ENCODE measurements at places on chromosomes 6 and 20.

GRCh38 chr20:38256966-38257365 is 3.6 kb downstream of the KIAA1755 start:
- peak; percentile 46 for DNase-seq

DNA sequence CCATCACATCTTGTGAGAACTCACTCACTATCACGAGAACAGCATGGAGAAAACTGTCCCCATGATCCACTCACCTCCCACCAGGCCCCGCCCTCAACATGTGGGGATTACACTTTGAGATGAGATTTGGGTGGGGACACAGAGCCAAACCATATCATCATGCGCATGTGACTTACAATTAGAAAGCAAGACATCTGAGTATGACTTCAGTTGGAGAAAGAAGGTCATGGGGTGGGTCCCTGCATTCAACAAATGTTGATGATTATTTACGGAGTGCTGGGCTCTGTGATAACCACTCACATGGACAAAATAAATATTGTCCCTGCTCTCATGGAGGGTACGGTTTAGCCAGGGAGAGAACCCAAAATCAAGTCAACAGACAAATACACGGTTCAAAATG is 37.9 kb downstream of the VSTM2L start:
- no peak for DNase-seq

DNA sequence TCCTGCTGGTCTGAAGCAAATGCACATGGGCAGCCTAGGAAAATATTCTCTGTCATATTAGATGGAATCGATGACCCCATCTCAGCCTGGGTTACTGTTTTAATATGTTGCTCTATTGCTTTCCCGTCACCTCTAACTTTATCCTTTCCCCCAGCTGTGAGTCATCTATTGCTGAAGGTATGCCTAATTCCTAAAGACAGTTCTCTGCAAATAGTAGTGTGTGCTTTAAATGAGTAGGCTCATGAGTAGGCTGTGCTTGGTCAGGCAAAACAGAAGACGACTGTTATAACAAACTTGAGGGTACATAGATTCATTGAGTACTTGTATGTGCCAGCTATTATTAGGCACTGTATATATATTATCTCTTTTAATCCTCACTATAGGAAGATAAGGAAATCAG is 47.2 kb downstream of the CTNNBL1 start:
- no peak for DNase-seq

DNA sequence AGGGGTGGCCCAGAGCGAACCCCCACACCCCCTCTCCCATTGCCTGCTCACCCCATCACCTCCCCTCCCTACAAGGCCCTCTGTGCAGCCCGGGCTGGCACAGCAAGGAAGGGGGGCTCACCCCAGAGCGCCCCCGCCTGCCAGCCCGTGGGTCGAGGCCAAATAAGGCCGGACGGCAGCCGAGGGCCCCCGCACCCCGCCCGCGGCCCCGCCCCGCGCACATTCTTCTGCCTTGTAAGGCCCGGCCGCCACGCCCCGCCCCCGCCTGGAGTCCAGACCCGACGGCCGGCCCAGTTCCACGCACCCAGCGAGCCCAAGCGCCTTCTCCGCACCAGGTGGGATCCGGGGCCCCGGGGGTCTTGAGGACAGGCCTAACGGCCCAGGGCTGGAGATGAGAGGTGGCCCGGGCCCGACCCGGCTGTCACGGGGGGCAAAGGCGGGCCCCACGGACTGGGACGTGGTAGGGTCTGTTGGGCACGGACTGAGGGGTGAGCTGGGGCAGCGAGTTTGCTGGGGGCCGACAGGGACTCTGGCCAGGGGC is at the start of gene MYL9:
Gene MYL9, plus strand, starts transcription at position 293 of the 541 bp plus-strand sequence. CDS start 3,366 bp downstream, outside the sequence.
- DNase-seq = peak; percentile 75

GRCh38 chr6:54014440-54014839 is 96.8 kb upstream of the MLIP start:
- no peak for DNase-seq

DNA sequence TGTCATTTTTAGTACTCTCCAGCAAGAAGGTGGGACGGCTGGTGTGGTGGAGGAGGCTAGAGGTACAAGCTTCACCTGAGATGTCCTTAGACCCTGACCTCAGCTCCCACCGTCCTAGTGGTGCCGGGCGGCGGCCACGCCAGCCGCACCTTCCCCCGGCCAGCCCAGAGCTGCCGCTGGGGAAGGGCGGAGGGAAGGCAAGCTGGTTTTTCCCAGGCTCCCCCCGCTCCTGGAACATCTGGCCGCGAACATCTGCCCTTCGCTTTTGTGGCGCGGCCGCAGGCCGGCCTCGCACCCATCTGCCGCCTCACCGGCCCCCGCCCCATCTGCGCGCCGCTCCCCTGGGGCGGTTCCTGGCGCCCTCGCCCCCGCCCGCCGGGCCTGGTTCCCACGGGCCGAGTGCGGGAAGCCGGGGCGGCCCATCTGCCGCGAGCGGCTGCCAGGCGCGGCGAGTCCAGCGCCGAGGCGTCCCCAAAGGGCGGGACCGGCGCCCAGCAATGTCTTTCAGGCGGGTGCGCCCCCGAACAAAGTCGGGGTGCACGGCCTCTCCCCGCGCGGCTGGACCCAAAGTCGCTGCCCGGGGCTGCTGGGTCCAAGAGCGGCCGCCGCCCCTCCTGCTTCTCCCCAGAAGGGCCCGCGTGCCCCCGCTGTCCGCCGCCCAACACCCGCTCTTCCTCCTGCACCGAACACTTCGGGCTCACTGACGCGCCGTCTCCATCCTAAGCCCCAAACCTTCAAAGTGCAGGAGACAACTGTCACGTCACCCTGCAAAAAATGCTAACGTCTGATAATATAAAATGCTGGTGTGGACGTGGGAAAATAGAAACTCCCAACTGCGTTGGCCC is 17.3 kb upstream of the ID1 start:
- peak; percentile 74 for DNase-seq

DNA sequence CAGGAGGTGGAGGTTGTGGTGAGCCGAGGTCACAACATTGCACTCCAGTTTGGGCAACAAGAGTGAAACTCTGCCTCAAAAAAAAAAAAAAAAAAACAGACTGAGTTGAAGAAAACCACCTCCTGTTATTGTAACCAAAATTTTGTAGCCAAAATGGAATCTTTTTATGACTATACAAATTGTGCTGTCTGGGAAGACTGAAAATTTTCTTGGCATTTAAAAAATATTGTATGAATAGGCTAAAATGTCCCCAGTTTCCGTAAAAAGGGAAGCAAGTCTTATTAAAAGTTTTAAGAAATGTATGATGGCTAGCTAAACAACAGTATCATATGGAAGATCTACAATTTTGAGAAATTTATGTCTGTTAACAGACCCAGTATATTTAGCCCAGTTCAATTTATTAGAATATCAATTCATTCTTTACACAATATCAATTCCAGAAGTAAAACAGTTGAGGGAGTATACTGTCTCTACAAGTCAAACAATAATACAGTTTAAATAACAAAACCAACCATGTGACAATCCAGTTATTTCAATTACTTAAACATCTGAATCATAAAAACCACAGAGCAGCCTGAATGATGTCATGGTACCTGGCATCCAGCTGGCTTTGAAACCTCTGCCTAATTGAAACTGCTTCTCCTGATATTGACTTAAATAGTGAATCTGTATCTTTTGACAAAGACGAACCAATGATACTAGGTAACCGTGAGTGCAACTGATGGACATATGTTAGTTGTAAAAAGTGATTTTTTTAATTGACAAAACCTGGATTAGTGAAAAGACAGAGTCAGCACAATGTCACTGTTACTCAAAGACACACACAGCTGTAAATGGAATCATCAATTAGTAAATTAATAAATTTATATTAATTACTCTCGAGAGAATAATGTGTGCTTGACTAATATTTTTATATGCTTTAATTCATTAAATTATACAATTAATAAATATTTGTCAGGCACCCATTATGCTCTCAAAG is 166.6 kb upstream of the MARCKS start:
- DNase-seq = no peak

DNA sequence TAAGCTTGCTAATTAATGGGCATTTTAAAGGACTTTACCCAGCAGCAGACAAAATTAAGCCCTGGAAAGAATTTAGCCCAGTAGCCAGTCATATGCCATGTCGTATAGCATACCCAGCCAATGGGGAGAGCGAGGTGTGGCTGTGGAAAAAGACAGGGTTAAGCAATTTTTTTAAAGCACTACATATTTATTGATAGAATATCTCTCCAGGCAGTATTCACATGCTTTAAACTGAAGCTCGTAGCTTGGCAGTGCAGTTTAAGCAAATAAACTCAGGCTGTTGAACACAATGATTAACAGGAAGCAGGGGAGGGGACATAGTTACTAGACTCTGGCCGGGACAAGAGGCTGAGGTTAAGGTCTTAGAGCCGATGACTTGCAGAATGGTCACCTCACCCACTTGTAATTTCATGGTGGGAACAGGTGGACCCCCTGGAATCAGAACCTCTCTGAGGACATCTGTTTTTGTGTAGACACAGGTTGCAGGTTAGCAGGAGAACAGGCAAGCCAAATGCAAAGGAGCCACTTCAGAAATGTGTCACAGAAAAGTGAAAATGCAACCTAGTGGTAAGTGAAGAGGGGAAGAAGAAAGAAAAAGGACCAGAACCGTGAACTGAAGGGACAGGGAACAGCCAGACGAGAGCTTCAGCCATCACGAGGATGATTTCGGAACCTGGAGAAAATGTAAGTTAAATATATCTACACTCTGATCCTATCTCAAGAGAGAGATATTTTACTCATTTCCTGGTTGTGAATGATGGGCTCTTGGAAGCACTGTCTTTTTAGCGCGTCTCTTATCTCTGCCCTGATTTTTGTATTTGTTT is 7.2 kb downstream of the GCNT2 start:
- peak; percentile 75 for DNase-seq

- no peak for DNase-seq
These were observed 39.9 kb downstream of the JARID2 start for GRCh38 chr6:15285682-15286294.

- no peak for DNase-seq
These were observed 175.4 kb downstream of the SIM1 start for GRCh38 chr6:100289285-100289684.

DNA sequence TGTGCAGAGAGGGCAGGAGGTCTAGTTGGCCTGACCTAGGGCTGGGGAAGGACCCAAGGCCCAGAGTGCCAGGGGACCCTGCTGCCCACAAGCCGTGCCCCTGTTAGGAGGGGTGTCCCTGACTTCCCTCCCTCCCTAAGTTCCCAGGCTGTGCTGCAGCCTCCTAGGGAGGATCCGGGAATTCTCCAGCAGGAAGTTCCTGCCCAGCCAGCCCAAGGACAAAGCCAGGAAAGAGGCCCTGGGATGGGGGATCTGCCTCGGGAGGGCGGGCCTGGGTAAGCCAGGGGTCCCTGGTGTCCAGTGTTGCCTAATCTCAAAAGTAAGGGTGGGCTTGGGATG is 9.3 kb upstream of the BAK1 start:
- no peak for DNase-seq

GRCh38 chr20:1816384-1817381 is 78.5 kb upstream of the SIRPA start:
- no peak for DNase-seq

GRCh38 chr6:87171938-87172633 is 16.7 kb downstream of the ZNF292 start:
- no peak for DNase-seq

GRCh38 chr6:11525468-11526155 is 11.9 kb upstream of the TMEM170B start:
- DNase-seq = no peak

DNA sequence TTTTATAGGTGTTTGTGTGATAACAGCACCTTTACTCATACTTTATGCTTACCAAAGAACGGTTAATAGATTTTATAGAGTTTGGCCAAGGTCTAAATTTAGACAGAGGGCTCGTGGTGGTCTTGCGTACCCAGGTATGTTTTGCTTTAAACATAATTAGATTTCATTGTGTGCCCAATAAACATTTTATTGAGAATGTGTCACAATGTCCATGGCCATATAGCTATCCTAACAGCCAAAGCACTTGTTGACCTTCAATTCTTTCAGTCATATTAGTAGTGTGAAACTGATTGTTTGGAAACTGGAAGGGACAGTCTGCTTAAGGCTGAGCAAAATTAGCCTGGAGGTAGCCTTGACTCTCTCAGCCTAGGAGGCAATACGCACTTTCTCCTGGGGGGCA is 48.3 kb upstream of the HDGFL1 start:
- no peak for DNase-seq

DNA sequence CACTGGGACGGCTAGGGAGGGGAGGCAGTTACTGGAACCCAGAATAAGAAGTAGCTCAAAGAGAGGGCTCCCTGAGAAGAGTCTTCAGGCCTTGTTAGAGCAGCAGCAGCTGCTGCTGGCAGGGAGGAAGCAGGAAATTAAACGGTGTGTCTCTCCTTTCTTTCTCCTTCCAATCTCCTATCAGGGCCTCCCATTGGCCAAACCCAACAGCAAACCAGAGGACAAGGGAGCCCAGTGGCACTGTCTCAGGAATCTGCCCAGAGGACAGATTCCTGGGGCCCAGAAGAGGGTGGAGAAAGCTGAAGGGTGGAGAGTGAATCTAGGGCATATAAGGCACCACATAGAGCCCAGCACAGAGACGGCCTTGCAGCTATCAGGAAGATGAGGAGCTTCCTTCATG is 10.2 kb downstream of the BTN3A1 start:
- no peak for DNase-seq

GRCh38 chr6:170433163-170434116 is 119.7 kb downstream of the PSMB1 start:
- peak; percentile 50 for DNase-seq

Data from ascending aorta (tissue), 2 donors.